GF-D8 (cell line): ENCODE measurements at places on chromosomes 5 and 9.

- DNase-seq = peak; percentile 44
Observed at GRCh38 chr9:110152704-110153374, 55.1 kb downstream of the C9orf152 start.

GRCh38 chr9:113352411-113352810, 3.1 kb downstream of the BSPRY start:
- DNase-seq = no peak

DNA sequence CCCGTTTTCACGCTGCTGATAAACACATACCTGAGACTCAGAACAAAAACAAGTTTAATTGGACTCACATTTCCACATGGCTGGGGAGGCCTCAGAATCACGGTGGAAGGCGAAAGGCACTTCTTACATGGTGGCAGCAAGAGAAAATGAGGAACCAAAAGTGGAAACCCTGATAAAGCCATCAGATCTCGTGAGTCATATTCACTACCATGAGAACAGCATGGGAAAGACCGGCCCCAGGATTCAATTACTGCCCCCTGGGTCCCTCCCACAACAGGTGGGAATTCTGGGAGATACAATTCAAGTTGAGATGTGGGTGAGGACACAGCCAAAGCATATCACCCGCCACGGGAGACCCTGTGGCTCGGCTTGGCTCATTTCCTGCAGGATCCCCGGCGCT, 20.2 kb downstream of the EXD3 start:
- no peak for DNase-seq

- DNase-seq = no peak
Observed at GRCh38 chr9:2645569-2645968, 24.0 kb downstream of the VLDLR start.

DNA sequence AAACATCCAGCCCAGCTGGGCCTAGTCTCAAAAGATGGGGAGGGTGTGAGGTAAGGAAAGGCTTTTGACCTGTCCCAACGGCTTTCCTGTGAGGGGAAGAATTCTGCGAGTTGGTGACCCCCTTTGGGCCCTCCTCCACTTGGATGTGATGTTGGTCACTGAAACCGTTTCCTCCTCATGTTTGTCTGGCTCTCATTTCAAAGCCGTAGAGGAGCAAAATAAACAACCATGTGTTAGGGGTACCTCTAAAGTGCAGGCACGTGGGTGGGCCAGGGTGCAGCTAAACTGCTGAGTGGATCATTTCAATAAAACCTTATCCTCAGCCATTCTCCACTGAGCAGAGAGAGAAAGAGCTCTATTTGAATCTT, 84.3 kb upstream of the MELK start:
- no peak for DNase-seq

GRCh38 chr9:99516657-99517049, 294.6 kb downstream of the SEC61B start:
- DNase-seq = no peak

GRCh38 chr5:145983446-145983845, 47.1 kb downstream of the SH3RF2 start:
- DNase-seq = no peak

GRCh38 chr5:88693071-88693932, 189.7 kb downstream of the MEF2C start:
- no peak for DNase-seq

- DNase-seq = no peak
Observed at GRCh38 chr5:63255594-63255993, 677.0 kb downstream of the LRRC70 start.

- DNase-seq = no peak
Observed at GRCh38 chr5:118146824-118147223, 841.5 kb downstream of the DTWD2 start.

DNA sequence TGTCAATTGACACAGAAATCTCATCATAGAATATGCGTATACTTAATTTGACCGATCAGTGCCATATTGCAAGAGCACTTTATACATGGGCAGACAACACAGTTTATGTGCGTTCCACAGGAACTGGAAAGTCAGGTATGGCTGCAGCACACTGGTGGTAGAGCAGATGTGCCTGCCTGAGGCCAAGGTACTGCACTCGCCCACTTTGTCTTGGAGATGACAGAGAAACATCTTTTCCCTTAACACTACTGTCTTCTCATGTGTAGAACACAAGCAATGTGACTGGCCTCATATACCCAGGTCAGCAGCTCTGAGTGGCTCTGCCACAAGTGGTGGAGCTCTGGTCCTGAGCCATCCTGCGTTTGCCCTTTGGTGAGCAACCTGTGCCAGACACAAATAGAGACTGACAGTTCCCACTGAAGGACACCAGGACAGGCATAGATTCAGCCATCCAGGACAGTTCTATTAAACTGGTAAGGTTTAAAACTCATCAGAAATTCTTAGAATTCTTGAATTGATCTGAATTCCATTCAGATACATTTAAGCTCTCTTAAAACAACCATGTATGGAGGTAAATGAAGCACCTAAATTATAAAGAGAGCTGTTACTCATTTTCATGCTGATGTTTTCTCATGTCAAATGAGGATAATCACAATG, 21.0 kb upstream of the PPP2CA start:
- DNase-seq = no peak

DNA sequence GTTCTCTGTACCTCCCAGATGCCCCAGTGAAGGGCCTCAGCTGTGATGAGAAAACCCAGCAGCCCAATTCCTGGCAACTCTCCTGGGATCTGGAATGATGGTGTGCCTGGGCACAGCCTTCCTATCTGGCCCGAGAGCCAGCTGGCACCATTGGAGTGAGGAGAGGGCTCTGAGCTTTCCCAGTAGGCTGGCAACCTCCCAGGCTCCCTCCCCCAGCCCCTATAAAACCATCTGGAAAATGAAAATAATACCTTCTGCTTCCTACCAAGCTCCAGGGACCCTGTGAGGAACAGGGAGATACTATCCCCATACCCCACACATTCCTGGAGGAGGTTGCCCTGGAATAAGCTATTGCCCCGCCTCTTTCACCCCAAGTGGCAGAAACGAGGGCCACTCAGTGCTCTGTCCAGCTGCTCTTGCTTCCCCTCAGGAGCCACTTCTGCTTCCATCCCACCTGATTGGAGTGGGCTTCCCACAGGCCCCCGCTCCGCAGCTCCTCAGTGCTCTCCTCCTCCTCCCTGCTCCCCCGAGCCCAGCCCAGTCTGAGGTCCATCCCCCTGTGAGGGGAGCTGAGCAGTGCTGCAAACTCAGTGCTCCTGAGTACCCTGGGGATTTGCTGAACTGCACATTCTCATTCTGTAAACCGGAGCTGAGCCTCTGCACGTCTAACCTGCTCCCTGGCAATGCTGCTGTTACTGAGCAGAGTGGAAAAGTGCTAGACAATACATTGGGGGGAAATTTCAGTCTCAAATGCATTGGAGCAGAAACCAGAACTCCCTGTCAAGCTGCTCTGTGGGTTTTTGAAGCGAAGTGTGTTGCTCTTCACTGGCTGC, 74.7 kb downstream of the THBS4 start:
- no peak for DNase-seq

GRCh38 chr5:343461-344401, 22.2 kb downstream of the AHRR start:
- no peak for DNase-seq

GRCh38 chr5:18380729-18381362, 746.6 kb downstream of the TAF11L14 start:
- DNase-seq = no peak

GRCh38 chr5:34789021-34789531, 49.9 kb upstream of the TTC23L start:
- no peak for DNase-seq

DNA sequence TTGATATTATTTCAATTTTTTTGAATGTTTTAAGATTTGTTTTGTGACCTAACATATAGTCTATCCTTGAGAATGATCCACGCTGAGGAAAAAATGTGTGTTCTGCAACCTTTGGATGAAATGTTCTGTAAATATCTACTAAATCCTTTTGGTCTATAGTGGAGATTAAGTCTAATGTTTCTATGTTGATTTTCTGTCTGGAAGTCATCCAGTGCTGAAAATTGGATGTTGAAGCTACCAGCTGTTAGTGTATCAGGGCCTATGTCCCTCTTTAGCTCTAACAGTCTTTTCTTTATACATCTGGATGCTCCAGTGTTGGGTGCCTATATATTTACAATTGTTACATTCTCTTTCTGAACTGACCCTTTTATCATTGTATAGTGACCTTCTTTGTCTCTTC, 422.3 kb downstream of the TMEM232 start:
- no peak for DNase-seq

DNA sequence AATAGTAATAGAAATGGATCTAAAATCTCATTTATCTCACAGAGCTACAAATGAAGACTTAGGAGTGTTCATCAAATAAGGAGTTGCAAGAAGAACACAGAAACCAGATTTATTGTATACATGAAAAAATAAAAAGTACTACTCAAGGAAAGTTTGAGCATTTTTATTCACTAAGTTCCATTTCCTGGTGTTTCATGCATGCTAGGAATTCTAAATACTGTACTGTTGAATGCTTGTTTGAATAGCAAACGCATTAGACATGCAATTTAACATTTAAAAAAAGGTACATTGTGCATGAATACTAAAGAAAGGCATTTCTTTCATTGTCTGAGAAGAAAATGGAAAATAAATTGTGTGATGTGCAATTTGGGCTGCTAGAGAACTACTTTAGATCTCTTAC, 52.1 kb downstream of the C6 start:
- DNase-seq = no peak

- DNase-seq = no peak
Observed at GRCh38 chr9:33202552-33203201, 35.5 kb upstream of the B4GALT1 start.

DNA sequence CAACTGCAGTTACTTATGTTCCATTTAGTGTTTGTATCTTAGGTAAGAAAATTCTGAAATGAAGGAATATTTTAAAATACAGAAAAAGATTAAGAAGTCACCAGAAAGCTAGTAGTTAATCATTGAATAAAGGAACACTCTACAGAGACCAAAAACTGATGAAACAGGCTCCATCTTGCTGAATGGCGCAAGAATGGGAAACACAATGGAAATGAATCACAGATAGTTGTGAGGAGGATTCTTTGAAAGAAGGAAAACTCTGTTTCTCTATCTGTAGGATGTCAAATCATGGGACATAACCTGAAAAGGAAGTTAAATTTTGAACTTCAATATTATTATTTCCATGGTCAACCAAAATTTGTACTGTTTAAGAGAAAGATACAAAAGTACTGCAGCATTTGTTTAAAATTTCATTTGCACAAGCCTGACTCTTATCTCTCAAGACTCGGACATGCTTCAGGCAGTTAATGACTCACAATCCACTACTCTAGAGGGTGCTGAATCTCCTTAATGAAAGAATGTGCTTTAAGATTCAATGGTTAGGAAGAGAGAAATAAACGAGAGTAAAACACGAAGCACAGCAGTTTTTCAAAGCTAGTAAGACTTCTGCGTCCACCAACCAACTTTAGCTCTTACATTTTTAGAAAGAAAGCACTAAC, 1064.4 kb upstream of the DMAC1 start:
- DNase-seq = no peak

DNA sequence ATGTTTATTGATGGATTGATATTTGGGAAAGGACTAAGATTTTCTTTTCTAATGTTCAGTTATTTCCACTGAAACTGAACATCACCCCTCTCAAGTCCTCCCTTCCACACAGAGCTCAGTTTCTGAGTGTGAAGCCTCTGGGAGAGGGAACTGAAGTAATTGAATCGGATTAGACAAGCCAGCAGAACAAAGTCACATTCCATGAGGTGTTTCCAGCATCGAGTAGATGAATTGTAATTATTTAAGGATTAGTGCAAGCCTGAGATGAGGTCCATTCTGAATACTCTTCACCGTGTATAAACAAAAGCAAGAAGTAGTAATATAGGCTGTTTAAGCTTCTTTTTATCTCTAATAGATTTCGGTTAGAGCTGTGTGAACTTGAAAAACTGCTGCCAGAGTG, 2060.5 kb downstream of the MAT2B start:
- DNase-seq = no peak

GRCh38 chr5:147563466-147564123, 53.7 kb upstream of the DPYSL3 start:
- no peak for DNase-seq

- no peak for DNase-seq
Observed at GRCh38 chr9:87513161-87513560, 15.5 kb downstream of the DAPK1 start.

- no peak for DNase-seq
Observed at GRCh38 chr9:111999319-111999718, 102.7 kb downstream of the UGCG start.

- no peak for DNase-seq
Observed at GRCh38 chr9:130997395-130997684, 11.6 kb upstream of the LAMC3 start.

DNA sequence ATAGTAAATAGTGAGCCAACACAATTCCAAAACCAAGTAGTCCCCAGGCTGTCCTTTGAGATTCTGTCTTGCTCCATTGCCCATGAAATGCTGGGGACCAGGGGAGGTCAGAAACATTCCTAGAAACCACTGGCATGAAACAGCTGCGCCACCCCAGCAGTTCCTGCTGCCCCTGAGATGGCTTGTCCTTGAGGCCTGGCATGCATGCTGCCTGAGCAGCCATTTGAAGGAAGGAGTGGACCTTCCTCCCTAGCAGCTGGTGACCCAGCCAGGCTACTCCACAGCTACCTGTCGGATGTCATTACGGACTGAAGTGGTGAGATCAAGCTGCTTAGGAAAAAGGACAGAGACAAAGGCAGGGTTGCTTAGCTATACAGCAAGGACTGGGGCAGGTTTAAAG, 260.6 kb downstream of the DENND1A start:
- no peak for DNase-seq
